EL (cell line): ENCODE measurements at places on chromosomes 12 and 14.

GRCh38 chr12:12689647-12690300, 6.2 kb downstream of the GPR19 start:
- DNase-seq = peak; percentile 48

DNA sequence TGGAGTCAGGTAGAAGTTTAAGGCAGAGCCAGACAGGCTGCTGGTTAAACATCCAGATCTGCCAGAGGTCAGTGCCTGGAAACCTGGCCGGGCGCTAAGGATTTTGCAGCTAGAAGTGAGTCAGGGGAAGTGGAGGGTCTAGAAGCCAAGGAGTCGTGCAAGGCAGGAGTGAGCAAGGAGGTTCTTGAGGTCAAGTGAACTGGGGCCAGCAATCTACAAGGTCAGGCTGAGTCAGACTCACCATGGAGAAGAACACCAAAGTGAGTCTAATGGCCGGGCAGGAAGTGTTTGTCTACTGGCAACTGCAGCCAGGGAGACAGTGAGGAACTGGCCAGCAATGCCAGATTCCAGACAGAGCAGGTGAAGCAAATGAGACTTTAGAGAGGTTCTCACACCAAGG, 628.2 kb downstream of the ETNK1 start:
- DNase-seq = no peak

DNA sequence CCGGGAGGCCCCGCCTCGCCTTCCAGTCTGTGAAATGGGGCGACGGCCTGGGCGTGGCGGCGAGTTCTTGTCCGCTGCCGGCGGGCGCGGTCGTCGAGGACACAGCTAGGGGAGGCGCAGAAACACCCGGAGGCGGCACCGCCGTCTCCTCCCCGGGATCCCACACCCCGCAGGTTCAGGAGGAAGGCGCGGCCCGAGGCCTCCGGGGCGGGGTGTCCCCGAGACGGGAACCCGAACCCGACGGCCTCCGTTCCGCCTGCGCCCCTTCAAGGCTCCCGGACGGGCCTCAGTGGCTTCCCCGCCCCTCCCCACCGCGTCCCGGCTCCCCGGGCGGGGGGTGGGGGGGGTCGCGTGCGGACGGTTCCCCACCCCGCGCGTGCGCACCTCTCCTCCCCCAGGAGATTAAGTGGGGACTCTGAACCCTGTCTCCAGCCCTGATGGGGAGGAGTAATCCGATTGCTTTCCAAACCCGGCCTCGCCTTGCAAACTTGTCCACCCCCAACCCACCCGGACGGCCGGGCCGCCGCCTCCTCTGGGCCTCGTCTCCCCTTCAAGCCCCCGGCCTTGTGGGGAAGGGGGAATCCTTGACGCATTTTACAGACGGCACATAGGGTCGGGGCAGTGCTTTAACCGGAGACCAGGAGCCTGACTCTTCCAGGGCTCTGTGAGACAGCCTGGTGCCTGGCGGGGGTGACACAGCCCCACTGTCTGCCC, 35.3 kb upstream of the ANKRD9 start:
- no peak for DNase-seq

DNA sequence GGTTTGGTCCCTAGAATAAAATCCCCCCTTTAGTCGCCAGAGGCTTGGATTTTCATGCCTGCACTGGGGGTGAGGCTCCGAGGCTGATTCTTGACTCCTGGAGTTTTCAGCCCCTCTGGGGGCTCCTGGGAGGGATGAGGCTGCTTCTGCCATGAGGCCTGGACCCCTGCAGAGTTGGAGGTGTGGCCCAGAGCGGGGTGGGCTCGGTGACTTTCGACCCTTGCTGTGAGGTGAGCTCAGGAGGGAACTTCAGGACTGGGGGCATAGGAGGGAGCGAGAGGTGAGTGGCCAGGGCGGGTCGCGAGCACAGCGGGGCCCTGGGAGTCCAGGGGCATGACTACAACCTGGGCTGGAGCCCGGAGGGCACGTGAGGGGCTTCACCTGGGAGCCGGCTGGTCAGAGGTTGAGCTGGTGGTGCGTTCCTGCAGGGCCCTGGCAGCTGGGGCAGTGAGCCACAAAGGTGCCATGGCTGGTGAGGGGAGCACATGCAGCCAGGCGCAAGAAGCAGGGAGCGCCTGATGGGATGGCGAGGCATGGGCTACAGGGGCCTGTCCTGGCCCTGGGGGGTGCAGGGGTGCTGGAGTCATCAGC, 168.2 kb downstream of the KIF26A start:
- no peak for DNase-seq

DNA sequence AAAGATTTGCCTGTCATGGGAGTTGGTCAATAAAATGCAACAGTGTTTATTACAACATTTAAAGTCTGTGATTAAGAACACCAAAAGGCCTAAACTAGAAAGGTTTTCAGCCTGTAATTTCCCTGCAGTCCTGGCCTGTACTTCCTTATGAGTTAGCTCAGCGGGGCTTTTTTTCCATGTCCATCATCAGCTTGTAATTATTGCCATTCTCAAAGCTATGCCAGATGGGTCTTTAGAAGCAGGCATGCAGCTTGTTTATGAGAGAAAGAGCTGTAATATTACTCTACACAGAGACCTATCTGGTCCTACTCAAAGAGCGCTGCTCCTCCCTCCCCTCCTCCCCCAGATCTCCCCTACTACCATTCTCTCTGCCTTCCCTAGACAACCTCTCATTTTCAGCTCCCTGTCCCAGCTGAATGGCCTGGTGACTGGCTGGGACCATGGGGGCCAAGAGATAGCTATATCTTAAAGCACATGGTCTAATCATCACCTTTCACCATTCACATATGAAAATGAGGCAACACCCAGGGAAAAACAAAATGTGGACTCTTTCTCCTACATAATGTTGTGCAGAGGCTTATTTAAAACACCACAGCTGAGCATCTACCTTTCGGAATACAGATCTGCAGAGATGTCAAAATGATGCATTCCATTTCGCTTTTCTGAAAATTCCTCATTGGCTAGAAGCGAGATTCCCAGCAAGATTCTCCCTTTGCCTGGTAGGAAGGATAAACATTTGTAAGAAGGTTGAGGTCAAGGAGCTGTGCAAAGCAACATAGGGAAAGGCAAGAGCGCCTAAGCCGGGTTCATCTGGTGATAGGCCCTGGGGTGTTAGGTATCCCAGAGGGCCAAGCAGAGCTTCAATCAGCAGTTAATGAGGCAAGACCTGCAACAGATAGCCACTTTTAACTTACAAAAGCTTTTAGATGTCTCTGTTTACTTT, 209.7 kb upstream of the CDKN3 start:
- DNase-seq = no peak

DNA sequence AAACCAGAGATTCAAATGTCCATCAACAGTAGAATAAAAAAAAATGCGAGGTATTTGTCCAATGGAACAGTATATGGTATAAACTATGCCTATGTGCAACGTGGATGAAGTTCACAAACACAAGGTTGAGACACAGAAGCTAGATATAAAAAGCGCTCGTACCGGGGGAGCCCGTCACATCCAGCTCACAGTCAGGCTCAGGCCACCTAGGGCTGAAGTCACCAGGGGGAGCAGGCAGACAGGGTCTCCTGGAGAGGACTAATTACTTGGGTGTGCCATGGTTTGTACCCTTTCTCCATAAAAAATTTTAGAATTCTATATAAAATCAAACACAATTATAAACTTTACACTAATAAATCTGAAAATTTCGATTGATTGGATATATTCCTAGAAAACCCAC, 13.6 kb downstream of the AHNAK2 start:
- DNase-seq = no peak

GRCh38 chr12:115209230-115209629, 525.3 kb upstream of the TBX3 start:
- DNase-seq = no peak

- no peak for DNase-seq
Measured at GRCh38 chr14:101062601-101063000, 159.1 kb upstream of the RTL1 start.

DNA sequence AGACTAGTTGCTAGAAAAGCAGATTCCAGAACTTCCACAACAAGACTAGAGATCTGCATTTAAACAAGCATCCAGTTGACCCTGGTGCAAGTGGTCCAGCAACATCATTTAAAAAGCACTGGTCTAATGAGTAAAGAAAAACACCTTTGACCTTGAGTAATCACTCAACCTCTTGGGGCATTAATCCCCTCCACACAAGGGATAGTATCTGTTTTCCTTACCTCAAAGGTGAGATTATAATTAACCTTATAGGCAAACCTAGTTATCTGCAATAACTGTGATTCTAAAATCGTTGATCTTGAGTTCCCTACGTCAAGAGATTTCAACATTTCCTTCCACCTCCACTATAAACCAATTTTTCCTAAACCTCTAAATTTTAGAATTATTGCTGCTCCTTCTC, 1.1 kb downstream of the KDM5A start:
- DNase-seq = no peak

- DNase-seq = no peak
Measured at GRCh38 chr12:111389635-111390034, 16.1 kb upstream of the SH2B3 start.

DNA sequence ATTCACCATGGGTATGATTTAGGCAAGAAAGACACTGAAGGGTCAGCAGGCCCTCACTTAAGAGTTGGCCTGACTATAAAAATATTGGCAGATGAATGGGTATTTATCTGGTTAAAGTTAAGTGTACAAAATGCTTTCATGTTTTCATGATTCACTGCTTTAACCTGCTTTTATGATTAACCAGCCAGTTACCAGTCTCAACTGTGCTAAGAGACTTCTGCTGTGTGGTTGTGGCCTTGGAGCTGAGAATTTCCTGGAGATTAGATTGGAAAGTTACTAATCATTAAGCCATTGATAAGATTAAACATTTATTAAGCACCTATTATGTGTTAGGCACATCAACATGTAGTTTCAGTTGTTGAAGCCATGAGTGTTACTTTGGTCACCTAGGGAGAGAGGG, 68.9 kb downstream of the RASSF8 start:
- no peak for DNase-seq

- no peak for DNase-seq
Measured at GRCh38 chr14:95662376-95663186, 23.6 kb upstream of the TCL1B start.

- no peak for DNase-seq
Measured at GRCh38 chr12:27104546-27104945, 22.2 kb upstream of the C12orf71 start.

DNA sequence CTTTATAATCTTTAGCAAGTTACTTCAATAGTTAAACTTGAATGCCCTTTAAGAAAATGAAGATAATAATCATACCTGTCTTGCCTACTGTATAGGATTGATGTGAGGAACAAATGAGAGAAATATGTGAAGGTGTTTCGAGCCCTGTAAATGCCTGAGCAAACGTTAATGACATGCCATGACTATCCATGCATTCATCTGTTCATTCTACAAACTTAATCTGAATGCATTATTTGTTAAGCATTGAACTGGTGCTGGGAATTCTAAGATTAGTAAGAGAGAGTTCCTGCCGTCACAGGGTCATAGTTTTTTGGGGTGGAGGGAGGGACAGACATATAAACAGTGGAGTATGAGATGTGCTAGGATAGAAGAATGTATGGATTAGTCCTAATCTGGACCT, 111.5 kb upstream of the PRICKLE1 start:
- DNase-seq = no peak

GRCh38 chr12:77847680-77848431, 17.2 kb downstream of the NAV3 start:
- DNase-seq = peak; percentile 45

- DNase-seq = no peak
Measured at GRCh38 chr12:48118284-48118871, 786 bp upstream of the PFKM start.

- DNase-seq = no peak
Measured at GRCh38 chr12:112792301-112792700, 753 bp downstream of the RPH3A start.

- DNase-seq = no peak
Measured at GRCh38 chr12:95982602-95983001, 13.5 kb downstream of the HAL start.

- no peak for DNase-seq
Measured at GRCh38 chr12:2650261-2651067, 144.3 kb upstream of the FKBP4 start.

- DNase-seq = no peak
Measured at GRCh38 chr12:66237505-66238175, 48.6 kb downstream of the IRAK3 start.
